ENCODE measurements at places on chromosomes 5 and 9. TPM values are rescaled to one million over a fixed set of nuclear protein-coding genes. Genes with fewer than 3 reads are reported as not detected.
A peak's percentile ranks its signal among the peaks of the same experiment; 100 is the strongest.

DNA sequence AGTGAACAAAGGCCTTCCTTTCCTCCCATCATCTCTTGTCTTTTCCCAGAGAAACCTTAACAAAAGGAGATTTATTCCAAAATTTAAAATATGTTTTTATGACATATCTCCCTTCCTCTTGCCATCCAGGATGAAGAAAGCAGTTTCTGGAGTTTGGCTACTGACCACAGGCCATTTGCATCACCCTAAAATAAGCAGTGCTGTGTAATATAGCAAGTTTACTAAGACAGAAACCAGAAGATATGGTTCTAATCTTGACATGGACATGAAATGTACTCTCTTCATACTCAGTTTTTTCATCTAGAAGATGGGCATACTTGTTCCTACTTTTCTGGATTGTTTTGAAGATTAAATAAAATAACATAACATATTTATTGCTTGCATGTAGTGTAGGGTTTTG is 50.2 kb upstream of the ZFAND5 start:
- H3K36me3 ChIP-seq, result no peaks in the 10 kb centered on the region
- H3K27ac ChIP-seq, result no peak overlapping the region
- no peaks in the 10 kb centered on the region for H3K4me1 ChIP-seq

DNA sequence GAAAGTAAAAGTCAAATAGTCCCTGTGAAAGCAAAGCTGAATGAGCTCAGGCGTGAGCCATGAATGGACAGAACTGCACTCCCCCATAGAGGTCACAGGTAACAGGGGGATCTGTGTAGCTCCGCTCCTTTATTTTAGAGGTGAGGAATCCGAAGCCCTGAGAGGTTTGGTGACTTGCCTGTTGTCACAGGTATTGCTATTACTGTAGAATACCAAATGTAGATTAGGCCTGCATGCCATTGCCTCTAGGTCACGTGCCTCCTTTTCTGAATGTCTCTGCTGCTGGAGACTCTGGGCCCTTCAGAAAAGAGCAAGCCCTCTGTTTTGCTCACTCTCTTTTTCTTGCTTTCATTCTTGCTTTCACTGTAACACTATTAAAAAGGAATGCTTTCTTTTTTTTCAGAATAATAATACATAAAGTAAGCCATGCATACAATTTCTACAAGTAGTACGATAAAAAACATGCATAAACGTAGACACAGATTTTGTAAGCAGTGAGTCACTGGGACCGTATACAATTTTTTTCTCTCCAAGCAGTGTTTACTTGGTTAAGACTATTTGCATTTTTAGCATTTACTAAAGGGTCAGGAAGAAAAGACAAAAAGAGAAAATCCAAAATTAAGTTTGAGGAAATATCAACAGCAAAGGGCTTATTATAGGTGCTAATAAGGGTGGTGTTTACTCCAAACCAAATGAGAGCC is 568.7 kb upstream of the ADAMTS16 start:
- DNase-seq, result no peak
- no peaks in the 10 kb centered on the region for H3K36me3 ChIP-seq
- no peak overlapping the region for H3K4me3 ChIP-seq
- no peak overlapping the region for H3K27ac ChIP-seq
- H3K27me3 ChIP-seq, result no peaks in the 10 kb centered on the region

Gene JAKMIP2
- 0.49 TPM for total RNA-seq

Gene HINT1
- 165 TPM for total RNA-seq

Gene SLC6A19
- not detected for total RNA-seq

GRCh38 chr5:128201065-128201926 is 117.7 kb downstream of the SLC12A2 start:
- H3K36me3 ChIP-seq, result no peaks in the 10 kb centered on the region
- no peaks in the 10 kb centered on the region for H3K4me1 ChIP-seq
- no peak overlapping the region for H3K4me3 ChIP-seq
- DNase-seq, result peak; percentile 67

GRCh38 chr9:114177423-114178064 is 22.2 kb downstream of the COL27A1 start:
- no peaks in the 10 kb centered on the region for H3K36me3 ChIP-seq
- H3K4me1 ChIP-seq, result peaks cover 41% of the 10 kb centered on the region
- peak overlapping the region; percentile 89 for H3K27ac ChIP-seq
- H3K27me3 ChIP-seq, result no peaks in the 10 kb centered on the region
- DNase-seq, result no peak
- H3K4me3 ChIP-seq, result no peak overlapping the region

DNA sequence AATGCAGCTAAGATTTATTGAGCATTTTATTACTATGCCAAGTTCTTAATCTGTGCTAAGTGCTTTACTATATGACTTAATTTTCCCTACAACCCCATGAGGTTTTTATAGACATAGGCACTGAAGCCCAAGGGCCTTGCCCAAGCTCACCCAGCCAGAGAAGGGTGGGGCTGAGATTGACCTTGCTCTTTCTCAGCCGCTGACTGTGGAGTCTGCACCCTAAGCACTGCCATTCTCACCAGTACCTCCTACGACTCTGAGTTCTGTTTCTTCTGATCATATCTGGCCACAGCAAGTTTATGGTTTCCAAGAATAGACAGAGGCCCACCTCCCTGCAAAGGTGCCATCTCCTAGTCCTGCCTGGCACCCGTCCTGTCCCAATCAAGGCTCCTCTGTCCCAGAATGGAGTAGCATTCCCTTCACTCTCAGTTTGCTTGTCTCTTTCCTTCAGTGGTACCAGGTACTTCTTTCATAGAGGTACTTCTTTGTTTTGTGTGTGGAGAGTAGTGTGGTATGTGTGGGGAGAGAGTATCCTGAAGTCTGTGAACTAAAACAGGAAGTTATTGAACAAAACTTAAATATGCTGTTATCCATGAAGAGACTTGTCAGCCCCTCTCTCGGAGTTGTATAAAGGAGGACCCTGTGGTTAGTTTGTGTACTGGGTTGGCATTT is 42.6 kb downstream of the CSF1R start:
- peak overlapping the region; percentile 27 for H3K27ac ChIP-seq
- no peaks in the 10 kb centered on the region for H3K27me3 ChIP-seq
- H3K4me1 ChIP-seq, result peaks cover 6% of the 10 kb centered on the region
- H3K36me3 ChIP-seq, result peaks cover 100% of the 10 kb centered on the region
- no peak overlapping the region for H3K4me3 ChIP-seq

GRCh38 chr5:178269499-178269898 is 36.9 kb upstream of the PHYKPL start:
- H3K4me3 ChIP-seq, result no peak overlapping the region
- DNase-seq, result no peak
- H3K36me3 ChIP-seq, result no peaks in the 10 kb centered on the region

Gene QRFP
- total RNA-seq, result not detected

Gene TCF7
- total RNA-seq, result 3.6 TPM

DNA sequence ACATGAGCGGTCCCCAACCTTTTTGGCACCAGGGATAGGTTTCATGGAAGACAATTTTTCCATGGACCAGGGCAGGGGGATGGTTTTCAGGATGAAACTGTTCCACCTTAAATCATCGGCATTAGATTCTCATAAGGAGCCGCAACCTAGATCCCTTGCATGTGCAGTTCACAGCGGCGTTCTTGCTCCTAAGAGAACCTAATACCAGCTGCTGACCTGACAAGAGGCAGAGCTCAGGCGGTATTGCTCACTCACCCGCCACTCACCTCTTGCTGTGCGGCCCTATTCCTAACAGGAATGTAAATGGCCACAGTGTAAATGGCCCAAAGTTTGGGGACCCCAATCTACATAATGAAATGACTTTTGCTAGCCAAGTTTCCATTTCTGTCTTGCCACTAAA is 3.1 kb upstream of the PLIN2 start:
- H3K27me3 ChIP-seq, result no peaks in the 10 kb centered on the region
- H3K4me1 ChIP-seq, result peaks cover 22% of the 10 kb centered on the region
- H3K27ac ChIP-seq, result no peak overlapping the region
- no peak overlapping the region for H3K4me3 ChIP-seq

DNA sequence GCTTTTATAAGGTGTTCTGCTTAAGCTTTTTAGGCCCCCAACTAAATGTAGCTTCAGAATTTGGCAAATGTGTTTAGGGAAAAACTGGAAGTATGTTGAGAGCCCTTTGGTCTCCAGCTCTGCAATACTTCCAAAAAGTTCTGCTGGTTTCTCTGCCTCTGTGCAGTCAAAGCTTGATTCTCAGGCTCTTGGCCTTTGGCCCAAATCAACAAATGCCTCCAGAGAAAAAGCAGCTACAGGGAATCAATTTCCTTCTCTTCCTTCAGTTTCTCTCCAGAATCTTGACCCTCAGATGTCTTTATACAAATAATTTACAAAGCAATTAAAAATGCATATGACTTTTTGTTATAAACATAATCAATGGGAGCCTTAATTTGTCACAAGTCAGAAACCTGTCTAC is 235.7 kb downstream of the COMMD10 start:
- no peak overlapping the region for H3K27ac ChIP-seq
- H3K4me1 ChIP-seq, result no peaks in the 10 kb centered on the region
- no peak overlapping the region for H3K4me3 ChIP-seq
- no peak for DNase-seq
- no peaks in the 10 kb centered on the region for H3K36me3 ChIP-seq

GRCh38 chr5:5638211-5638610 is 215.7 kb downstream of the ICE1 start:
- H3K4me3 ChIP-seq, result no peak overlapping the region
- H3K27me3 ChIP-seq, result no peaks in the 10 kb centered on the region
- H3K4me1 ChIP-seq, result peaks cover 2% of the 10 kb centered on the region
- peak overlapping the region; percentile 40 for H3K27ac ChIP-seq

Gene DBH
- 0.06 TPM for total RNA-seq

- H3K4me1 ChIP-seq, result no peaks in the 10 kb centered on the region
- H3K4me3 ChIP-seq, result no peak overlapping the region
- H3K36me3 ChIP-seq, result no peaks in the 10 kb centered on the region
- no peak overlapping the region for H3K27ac ChIP-seq
Observed at GRCh38 chr9:3698076-3698475, 172.3 kb upstream of the RFX3 start.

DNA sequence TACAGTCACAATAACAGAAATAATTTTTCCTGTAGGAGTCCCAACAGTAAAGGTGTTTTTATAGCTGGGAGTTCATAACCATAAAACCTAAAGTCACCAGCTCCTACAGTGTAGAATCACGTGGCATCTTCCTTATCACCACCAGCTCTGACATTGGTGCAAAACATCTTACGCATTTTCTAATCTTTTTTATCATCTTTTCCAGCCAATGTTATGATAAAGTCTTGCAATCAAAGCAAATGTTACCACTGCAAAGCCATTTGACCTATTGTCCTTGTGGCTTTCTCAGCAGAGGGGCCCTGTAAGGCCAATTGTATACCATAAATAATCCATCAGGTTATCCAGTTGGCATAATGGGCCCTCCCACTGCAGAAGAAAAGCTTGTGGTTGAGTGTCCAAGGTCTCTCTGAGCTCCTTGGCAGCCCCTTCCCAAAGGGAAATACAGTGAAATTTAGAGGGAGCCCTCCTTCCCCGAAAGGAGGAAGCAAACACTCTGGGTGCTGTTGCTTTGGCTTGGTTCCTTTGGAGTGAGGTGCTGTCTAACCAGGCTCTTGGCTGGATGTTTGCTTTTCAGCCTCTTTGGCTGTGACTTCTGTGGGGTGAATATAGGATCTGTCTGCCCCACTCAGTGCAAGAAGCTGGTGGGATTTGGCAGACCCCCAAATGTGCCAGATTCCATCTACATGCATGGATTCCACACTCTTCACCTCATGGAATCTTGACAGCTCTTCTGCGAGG is 29.3 kb upstream of the CPEB4 start:
- H3K27ac ChIP-seq, result peak overlapping the region; percentile 49
- H3K27me3 ChIP-seq, result no peaks in the 10 kb centered on the region
- H3K4me1 ChIP-seq, result peaks cover 21% of the 10 kb centered on the region
- H3K36me3 ChIP-seq, result no peaks in the 10 kb centered on the region

GRCh38 chr5:132044207-132044606 is 16.2 kb upstream of the IL3 start:
- H3K4me1 ChIP-seq, result no peaks in the 10 kb centered on the region
- no peak overlapping the region for H3K27ac ChIP-seq
- no peak overlapping the region for H3K4me3 ChIP-seq
- H3K27me3 ChIP-seq, result peaks cover 9% of the 10 kb centered on the region

Gene FAM153A
- 1.2 TPM for total RNA-seq

Gene PHAX
- 24.2 TPM for total RNA-seq

DNA sequence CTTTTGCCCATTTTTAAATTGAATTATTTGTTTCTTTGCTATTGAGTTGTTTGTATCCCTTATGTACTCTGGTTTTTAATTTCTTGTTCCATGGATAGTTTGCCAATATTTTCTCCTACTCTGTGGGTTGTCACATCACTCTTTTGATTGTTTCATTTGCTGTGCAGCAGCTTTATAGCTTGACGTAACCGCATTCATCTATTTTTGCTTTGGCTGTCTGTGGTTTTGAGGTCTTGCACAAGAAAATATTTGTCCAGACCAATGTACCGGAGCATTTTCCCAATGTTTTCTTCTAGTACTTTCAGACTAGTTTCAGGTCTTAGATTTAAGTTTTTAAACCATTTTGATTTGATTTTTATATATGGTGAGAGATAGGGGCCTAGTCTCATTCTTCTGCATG is 36.2 kb upstream of the ZNF366 start:
- no peak overlapping the region for H3K4me3 ChIP-seq
- no peak overlapping the region for H3K27ac ChIP-seq
- peaks cover 3% of the 10 kb centered on the region for H3K4me1 ChIP-seq
- no peaks in the 10 kb centered on the region for H3K27me3 ChIP-seq

DNA sequence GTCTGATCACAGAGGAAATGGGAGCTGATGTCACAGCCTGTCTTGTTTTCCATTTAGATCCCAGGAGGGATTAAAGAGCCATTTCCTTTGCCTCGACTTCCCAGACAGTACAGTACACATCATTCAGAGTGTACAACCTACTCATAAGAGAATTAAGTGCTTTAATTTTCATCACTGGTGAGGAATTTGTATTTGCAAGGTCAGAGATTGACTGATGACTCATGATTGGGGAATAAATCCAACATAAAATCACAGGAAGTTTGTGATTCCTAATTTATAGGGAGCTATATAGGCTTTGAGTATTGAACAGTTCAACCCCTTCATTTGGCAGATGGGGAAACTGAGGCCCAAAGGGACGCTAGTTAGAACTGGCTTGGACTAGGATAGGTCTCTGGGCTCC is 4.1 kb upstream of the TOMM5 start:
- peaks cover 12% of the 10 kb centered on the region for H3K4me1 ChIP-seq
- no peak for DNase-seq
- H3K27ac ChIP-seq, result no peak overlapping the region
- peaks cover 6% of the 10 kb centered on the region for H3K27me3 ChIP-seq

- H3K4me1 ChIP-seq, result no peaks in the 10 kb centered on the region
- no peaks in the 10 kb centered on the region for H3K27me3 ChIP-seq
- no peaks in the 10 kb centered on the region for H3K36me3 ChIP-seq
- no peak overlapping the region for H3K4me3 ChIP-seq
- no peak overlapping the region for H3K27ac ChIP-seq
Observed at GRCh38 chr5:1543398-1544293, 19.9 kb upstream of the LPCAT1 start.
